ENCODE measurements at places on chromosomes 13 and 19.

GRCh38 chr19:51024924-51025323, 1.5 kb downstream of the KLK11 start:
- H3K36me3 ChIP-seq, result no peaks in the 10 kb centered on the region
- H3K27ac ChIP-seq, result no peak overlapping the region
- H3K4me3 ChIP-seq, result no peak overlapping the region
- H3K27me3 ChIP-seq, result peaks cover 53% of the 10 kb centered on the region
- peaks cover under 1% of the 10 kb centered on the region for H3K4me1 ChIP-seq

DNA sequence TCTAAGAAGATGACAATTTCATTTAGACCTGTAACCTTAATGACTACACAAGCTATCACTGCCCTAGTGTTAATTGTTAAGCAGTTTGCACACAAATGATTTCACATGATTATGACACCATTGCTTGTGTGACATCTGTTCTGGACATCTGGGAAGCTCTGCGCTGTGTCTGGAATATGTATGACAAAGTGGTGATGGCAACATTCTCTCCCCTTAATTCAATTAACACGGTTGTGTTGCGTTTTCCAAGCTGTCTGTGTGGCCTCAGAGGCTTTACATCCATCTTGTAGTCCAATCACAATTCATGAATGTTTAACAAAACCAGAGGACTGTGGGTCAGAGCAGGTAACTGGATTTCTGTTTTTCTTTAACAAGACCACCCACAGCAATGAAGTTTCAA, 204.4 kb downstream of the COG6 start:
- no peak for DNase-seq
- H3K4me1 ChIP-seq, result peaks cover 6% of the 10 kb centered on the region
- H3K27me3 ChIP-seq, result peaks cover 4% of the 10 kb centered on the region
- H3K4me3 ChIP-seq, result no peak overlapping the region

GRCh38 chr13:83865161-83866137, 16.8 kb downstream of the SLITRK1 start:
- H3K27ac ChIP-seq, result no peak overlapping the region
- no peaks in the 10 kb centered on the region for H3K4me1 ChIP-seq
- H3K27me3 ChIP-seq, result peaks cover under 1% of the 10 kb centered on the region
- no peaks in the 10 kb centered on the region for H3K36me3 ChIP-seq

DNA sequence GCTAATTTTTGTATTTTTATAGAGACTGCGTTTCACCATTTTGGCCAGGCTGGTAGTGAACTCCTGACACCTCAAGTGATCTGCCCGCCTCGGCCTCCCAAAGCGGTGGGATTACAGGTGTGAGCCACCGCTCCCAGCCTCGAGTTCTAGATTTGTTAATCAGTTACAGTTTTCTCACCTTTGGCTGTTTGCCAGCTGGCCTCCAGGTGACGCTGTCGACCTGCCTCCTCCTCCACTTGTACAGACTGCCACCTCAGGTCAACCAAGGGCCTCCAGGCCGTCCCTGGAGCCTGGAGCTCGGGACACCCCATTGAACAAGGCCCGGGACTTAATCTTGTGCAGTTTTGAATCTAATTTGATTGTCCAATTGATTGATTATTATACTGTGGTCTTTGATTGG, 45.5 kb downstream of the IER2 start:
- no peaks in the 10 kb centered on the region for H3K36me3 ChIP-seq
- H3K27me3 ChIP-seq, result no peaks in the 10 kb centered on the region
- H3K4me3 ChIP-seq, result no peak overlapping the region
- DNase-seq, result no peak

Measured in activated naive CD8-positive, alpha-beta T cell treated with anti-CD3 and anti-CD28 coated beads for 36 hours (primary cell).